T-helper 1 cell (primary cell): ENCODE measurements at places on chromosomes 13 and 19.

DNA sequence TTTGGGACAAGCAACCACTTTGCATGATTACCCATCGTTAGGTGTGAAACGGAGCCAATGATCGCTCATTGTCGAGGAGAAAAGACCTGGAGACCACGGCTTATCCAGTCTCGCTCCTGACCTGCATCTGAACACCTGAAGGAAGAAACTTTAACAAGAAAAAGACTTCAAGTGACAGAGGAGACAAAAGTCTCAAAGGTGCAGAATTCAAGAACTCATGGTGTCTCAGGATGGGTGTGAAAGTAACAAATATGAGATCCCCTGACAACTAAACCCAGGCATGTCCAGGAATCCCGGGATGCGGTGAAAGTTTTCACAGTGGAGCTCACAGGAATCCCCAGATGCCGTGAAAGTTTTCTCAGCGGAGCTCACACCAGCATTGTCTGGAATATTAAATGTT lies 6.3 kb upstream of the ATP11A start:
- DNase-seq: no peak

DNA sequence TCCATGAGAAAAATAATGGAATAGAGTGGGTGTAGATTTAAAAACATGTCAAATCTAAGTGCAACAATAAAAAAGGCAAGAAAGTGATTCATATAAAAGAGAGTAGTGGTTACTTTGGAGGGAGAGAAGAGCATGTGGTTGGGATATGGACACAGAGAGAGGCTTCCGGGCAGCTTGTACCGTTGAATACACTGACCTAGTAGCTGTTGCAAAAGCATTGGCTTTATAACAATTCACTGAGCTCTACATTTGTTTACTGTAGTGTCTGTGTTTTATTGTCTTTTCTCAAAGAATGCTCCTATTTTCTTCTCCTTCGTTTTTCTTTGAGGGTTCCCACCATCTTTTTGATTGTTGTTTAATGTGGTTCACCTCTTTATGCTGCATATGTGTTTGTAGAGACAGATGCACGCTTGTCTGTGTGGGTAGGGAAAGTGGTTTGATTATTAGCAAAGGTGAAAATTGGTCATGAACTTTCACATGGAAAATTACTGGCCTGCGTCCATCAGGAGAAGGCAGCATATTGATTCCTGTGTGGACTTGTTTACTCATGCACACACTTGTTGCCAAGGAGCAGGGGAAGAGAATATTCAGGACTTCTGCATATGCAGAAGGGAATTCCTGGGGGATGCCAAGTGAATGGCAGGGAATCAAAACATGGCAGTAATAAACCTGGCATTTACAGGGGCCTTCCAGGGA lies 29.9 kb upstream of the IRS2 start:
- no peak for DNase-seq

DNA sequence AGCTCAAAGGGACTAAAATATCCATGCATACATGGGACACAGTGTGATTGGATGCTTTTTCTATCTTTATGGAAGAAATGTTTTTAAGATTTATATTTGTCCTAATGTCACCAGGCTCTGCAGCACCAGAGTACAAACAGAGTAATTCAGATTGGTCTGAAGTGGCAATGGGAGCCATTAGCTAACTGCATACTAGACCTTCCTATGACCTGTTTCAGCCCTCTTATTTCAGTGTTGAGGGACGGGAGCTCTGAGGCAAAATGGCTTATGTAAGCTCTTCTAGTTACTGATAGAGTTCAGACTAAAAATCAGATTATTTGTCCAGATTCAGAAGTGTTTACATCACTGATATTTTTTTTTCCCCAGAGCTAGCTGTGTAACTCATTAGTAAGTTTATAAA lies 4.9 kb downstream of the SLAIN1 start:
- DNase-seq: no peak

DNA sequence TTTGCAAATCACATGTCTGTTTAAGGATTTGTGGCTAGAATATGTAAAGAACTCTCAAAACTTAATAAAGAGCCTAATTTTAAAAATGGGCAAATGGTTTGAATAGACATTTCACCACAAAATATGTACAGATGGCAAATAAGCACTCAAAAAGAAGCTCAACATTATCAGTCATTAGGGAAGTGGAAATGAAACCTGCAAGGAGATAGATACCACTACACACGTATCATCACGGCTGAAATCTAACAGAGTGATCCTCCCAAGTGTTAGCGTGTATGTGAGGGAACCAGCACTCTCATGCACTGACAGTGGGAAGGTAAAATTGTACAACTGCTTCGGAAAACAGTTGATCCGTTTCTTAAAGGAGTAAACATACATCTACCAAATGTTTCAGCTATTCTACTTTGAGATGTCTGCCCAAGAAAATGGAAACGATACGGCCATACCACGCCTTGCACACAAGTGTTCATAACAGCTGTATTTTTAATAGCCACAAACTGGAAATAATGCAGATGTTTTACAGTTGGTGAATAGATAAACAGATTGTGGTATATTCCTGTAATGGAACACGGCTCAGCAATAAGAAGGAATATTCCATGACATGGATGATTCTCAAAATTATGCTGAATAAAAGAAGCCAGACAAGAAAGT lies 14.5 kb downstream of the ARHGEF7 start:
- no peak for DNase-seq

- no peak for DNase-seq
Observed at GRCh38 chr13:112431734-112432133, 55.6 kb downstream of the SPACA7 start.

DNA sequence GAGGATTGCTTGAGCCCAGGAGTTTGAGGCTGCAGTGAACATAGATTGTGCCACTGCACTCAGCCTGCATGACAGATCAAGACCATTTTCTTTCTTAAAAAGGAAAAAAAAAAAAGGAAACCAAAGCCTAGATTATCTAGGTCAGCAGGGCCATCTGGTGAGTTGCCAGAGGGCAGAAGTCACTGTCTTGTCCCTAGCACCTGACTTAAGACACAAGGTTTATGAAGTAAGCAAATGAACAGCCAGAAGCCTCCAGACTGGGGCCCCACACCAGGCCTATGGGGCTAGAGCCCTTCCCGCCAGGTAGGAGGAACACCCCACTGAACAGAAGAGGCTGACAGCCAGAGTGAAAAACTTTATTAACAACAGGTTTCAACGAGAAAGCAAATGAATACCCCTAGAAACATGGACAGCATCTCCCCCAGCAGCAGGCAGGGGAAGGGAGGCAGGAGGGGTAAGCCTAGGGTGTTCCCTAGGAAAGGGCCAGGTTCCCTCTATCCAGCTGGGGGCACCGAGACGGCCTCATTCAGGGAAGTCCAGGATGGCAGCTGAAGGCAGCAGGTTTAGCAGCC lies 1.2 kb downstream of the WDR83 start:
- DNase-seq: no peak

GRCh38 chr19:18478545-18479311 lies 40.8 kb upstream of the ISYNA1 start:
- DNase-seq: peak; percentile 37

- DNase-seq: no peak
Observed at GRCh38 chr19:6374161-6374709, 1.5 kb downstream of the PSPN start.

- DNase-seq: no peak
Observed at GRCh38 chr19:4518345-4519171, at the start of gene PLIN4. Gene PLIN4, minus strand, starts transcription at chr19:4518486. Its CDS starts 214 bp downstream, at chr19:4518272.

- DNase-seq: no peak
Observed at GRCh38 chr19:31285744-31286143, 63.5 kb downstream of the TSHZ3 start.

GRCh38 chr19:23263870-23264590 lies 13.8 kb upstream of the ZNF724 start:
- DNase-seq: no peak

GRCh38 chr19:38583219-38583984 lies 34.4 kb downstream of the MAP4K1 start:
- no peak for DNase-seq

DNA sequence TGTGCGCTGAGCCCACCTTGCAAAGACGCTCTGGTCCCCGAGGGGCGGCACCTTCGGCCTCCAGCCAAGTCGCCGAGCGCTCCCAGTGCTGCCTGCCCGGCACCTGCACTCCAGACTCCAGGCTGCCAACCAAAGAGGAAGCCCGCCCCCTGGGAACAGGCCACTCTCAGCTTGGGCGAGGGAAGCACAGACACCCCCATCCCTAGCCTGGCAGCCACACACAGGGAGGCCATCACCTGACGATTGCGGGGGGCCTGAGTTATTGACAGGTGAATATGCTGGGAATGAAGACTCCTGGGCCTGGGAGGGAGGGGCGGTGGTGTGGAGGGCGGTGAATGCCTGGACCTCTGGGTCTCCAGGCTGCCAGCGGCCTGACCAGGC lies 10.3 kb upstream of the ZNF492 start:
- no peak for DNase-seq

DNA sequence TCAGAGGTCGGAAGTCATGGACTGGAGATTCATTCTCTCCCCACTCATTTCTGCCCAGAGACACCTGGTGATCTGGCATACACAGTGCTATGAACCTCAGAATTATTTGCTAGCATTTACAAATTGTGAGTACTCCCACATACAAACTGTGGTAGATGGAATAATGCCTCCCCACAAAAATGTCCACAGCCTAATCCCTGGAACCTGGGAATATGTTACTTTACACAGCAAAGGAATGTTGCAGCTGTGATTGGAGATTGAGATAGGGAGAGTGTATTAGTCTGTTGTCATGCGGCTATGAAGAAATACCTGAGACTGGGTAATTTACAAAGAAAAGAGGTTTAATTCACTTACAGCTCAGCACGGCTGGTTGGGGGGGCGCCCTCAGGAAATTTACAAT lies 3.1 kb upstream of the UQCRFS1 start:
- no peak for DNase-seq

- no peak for DNase-seq
Observed at GRCh38 chr13:30753030-30753616, 17.8 kb downstream of the ALOX5AP start.
